ENCODE measurements at places on chromosomes 12 and 14. TPM values are rescaled to one million over a fixed set of nuclear protein-coding genes. Genes with fewer than 3 reads are reported as not detected.

METTL1 gene
- total RNA-seq = 19.1 TPM

FAM222A gene
- total RNA-seq = 0.31 TPM

- DNase-seq = no peak
Measured at GRCh38 chr12:27178723-27179399, 65.2 kb upstream of the STK38L start.

MSRB3 gene
- total RNA-seq = 16.4 TPM

DNA sequence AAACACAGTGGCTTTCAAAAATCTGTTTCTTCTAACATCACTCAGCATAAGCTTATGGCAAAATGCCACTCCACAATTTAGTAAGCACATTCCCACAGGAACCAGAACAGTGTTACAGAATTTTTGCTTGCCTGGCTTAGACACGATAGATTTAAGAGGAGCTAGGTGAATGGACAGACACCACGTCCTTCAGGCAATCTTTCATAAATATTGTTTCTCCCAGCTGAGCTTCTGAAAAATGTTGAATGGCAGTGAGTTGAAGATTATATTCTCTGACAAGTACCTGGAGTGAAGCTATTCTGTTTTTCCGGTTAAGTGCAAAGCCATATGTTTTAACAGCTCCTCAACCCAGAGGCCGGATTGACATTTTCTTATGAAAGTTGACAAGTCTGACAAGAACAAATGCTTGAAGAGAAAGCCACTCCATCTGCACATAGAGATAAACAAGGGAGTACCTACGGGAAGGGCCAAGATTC lies 102.0 kb downstream of the FSCB start:
- DNase-seq = no peak

- DNase-seq = no peak
Measured at GRCh38 chr14:72826039-72826438, 67.9 kb downstream of the DPF3 start.

DNA sequence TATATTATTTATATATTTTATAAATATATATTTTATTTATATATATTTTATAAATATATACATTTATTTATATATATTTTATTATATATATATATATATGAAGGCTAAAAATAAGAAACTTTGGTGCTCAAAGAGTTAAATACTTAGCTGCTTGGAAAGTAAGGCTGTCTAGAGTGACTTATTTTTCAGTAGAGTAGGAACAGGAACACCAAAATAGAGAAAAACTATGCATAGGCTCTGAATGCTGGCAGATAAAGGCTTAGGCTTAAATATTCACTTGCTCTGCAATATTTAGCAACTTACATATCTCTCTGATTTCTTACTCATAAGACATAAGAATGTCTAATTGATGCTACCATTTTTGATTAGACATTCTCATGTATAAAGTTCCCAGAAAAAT lies 991.2 kb downstream of the VRK1 start:
- DNase-seq = no peak

NUP37 gene
- 68.8 TPM for total RNA-seq

DNA sequence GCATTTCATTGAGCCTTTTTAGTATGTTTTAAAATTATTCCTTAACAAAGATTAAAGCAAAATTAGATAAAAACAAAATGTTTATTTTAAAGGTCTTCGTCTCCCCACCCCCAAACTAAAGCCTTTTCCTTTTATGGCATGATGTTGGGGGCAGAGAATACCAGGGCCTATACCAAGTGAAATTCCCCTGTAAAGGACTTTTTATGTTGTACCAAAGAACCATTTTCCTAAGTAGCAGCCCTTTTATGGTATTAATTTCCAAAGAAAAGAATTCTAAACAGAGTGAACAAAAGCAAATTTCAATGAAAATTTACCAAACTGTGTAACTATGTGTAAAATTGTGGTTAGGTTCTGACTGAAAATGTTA lies 71.9 kb upstream of the GNPNAT1 start:
- no peak for DNase-seq

GRCh38 chr12:27561535-27562350 lies 37.7 kb downstream of the PPFIBP1 start:
- DNase-seq = no peak

DNA sequence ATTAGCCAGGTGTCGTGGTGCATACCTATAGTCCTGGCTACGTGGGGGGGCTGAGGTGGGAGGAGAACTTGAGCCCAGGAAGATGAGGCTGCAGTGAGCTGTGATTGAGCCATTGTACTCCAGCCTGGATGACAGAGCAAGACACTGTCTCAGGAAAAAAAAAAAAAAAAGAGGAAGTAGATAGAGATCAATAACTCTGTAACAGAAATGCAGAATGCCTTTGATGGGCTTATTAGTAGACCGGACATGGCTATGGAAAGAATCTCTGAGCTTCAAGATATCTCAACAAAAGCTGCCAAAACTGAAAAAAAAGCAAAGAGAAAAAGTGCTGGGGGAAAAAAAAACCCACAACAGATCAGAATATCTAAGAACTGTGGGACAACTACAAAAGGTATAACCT lies 37.5 kb downstream of the GPR68 start:
- no peak for DNase-seq

GRCh38 chr14:55102141-55102621 lies 26.9 kb upstream of the LGALS3 start:
- DNase-seq = peak; percentile 81

GRCh38 chr14:103257211-103257962 lies 76.7 kb upstream of the EIF5 start:
- peak; percentile 87 for DNase-seq
